ENCODE measurements at places on chromosomes 3 and 15. TPM values are rescaled to one million over a fixed set of nuclear protein-coding genes. Genes with fewer than 3 reads are reported as not detected.

DNA sequence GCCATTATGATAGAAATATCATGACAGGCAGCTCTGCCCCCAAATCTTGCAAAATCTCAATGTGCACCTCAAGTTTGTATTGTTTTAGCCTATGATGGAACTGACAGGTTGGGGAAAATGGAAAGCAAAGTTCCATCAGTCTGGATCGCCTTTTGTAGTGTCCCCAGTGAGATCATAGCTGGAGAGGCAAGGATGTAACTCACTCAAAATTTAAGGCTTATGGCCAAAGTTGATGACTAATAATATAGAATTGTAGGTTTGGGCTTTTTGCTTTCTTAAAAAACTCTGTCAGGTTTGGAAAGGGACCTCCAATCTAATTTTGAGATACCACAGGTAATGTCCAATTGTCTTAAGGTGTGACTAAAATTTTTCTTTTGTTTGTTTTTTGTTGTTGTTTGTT lies 1.4 kb upstream of the ACP3 start:
- DNase-seq = no peak

MAN2A2 gene
- 102 TPM for total RNA-seq

C3orf85 gene
- not detected for total RNA-seq

DAZL gene
- not detected for total RNA-seq

CALML4 gene
- total RNA-seq = 0.36 TPM

GRCh38 chr3:142777927-142778326 lies 54.1 kb downstream of the TRPC1 start:
- DNase-seq = no peak

- no peak for DNase-seq
Measured at GRCh38 chr3:4846543-4846942, 132.7 kb upstream of the BHLHE40 start.

DNA sequence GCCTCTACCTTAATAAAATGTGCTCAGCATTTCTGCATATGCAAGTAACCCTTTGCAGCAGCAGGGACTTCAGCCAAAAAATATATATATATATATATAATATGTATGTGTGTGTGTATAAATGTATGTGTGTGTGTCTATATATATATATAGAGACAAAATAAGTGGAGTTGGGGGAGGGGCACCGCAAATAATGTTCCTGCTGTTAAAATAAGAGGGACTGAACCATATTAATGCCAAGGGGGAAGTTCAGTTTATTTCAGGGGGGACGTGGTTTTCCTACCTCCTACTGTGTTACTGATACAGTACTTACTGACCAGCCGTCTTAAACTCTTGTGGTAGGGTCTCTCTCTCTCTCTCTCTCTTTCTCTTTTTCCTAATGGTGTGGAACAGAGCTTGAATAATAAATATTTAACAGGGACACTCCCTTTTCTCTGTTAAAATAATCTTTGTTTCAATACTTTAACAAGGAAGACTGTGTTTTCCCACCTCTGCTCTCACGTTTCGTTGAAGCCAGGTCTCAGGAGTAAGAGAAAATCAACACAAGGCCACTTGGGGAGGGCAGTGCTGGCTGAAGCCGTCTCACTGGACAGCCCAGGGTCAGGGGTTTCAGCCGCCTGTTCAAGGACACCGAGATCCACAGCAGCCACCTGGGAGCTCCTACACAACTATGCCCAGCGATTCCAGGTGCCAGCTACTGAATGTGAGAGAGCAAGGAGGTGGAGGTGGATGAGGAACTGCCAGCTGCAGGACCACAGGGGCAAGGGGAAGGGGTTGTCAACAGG lies 42.8 kb upstream of the ADAMTSL3 start:
- DNase-seq = no peak

- no peak for DNase-seq
Measured at GRCh38 chr15:70473581-70474370, 289.6 kb downstream of the UACA start.

THRB gene
- total RNA-seq = 17.2 TPM

- DNase-seq = no peak
Measured at GRCh38 chr3:73759297-73759711, 134.6 kb upstream of the PDZRN3 start.

DNA sequence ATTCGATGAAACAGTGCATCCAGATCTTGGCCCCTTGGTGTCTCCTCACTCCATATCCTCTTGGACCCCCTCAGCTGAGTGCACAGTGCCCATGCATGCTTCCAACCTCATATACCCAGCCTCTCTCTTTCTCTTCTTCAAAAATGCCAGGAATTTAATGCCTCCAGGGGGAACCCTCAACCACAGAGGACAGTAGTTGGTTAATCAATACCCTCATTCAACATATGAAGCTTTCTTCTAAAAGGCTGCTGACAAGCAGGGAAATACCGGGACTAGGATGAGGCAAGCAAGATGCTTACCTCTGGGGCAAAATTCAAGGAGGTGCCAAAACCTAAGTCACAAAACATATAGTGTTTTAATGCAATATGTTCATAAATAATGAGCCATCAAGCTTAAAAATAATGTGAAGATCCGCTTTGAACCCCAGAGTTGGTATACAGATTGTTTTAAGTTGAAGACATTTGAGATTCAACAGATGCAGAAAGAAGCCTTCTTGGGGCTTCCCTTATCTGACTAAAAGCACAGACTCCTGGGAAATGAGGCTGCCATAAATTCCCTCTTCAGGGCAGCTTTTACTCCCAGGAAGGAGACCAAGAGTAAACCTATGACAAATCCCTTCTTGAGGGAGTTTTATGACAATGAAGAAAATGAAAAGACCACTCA lies 48.2 kb upstream of the FHIT start:
- DNase-seq = no peak

ZNF620 gene
- 4.4 TPM for total RNA-seq

DNA sequence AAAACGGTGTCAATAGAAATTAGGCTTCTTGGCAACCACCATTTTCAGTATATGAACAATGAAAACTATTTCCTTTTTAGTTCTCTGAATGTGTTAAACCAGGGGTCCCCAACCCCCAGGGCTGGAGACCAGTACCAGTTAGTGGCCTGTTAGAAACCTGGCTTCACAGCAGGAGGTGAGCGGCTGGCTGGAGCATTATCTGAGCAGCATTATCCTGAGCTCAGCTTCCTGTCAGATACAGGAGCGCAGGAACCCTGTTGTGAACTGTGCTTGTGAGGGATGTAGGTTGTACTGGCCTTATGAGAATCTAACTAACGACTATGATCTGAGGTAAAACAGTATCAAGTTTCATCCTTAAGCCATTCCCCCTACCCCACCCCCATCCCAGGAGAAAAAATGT lies 328.7 kb downstream of the ZBBX start:
- no peak for DNase-seq

DNA sequence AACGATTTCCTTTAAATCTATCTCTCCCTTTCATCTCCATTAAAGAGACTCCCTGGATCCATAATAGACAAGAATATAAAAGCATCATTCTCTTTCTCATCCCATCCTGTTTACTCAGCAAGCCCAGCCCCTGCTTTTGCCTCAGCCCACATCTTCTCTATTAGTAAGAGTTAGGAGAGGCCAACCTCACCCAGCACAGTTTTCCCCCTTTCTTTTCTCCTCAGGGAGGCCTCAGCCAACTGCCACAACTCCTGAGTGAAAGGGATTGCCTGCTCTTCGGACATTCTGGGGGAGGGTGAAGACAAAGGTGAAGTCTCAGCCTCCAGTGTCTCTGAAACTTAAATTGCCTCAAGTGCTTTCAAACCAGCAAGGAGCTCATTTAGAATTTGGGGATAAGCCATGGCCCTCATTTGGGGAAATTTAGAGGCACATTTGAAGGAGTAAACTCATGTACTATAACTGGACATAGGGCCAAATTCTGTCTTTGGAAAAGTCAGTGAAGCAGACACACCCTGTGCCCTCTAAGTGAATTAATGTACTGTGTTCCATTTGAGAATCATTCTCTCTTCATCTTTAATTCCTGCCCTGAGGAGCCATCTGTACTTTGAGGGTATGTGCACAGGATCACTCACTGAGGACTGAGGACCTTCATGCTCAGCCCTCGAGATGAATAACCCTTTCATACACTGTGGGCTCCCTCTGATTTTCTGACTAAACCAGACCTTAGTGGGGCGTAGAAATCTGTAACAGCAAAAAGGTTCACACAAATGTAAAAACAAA lies 82.5 kb downstream of the SOX2 start:
- no peak for DNase-seq

KBTBD12 gene
- 34.4 TPM for total RNA-seq

SOX14 gene
- total RNA-seq = not detected

GRCh38 chr3:141246958-141247301 lies 15.3 kb downstream of the PXYLP1 start:
- no peak for DNase-seq

- no peak for DNase-seq
Measured at GRCh38 chr3:104519068-104519467, 847.6 kb upstream of the ALCAM start.

ACKR2 gene
- total RNA-seq = 0.51 TPM

DNA sequence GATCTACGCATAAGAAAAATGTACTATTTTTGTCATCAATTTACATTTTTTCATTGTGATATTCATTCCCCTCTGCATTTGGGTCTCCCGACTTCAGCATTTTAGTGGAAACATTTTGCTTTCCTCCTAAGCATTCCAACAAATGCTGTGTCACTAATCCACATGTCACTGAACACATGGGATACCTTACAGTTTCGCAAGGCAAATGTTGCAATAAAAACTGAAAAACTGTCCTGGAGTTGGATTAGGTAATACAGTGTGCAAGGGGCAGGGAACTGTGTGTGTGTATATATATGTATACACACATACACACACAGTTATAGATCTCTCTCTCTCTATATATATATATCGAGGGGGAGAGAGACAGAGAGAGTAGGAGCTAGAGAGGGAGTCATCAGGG lies 632.2 kb downstream of the MAGI1 start:
- DNase-seq = no peak

GRCh38 chr3:162884373-162884772 lies 1387.8 kb downstream of the OTOL1 start:
- no peak for DNase-seq

DNA sequence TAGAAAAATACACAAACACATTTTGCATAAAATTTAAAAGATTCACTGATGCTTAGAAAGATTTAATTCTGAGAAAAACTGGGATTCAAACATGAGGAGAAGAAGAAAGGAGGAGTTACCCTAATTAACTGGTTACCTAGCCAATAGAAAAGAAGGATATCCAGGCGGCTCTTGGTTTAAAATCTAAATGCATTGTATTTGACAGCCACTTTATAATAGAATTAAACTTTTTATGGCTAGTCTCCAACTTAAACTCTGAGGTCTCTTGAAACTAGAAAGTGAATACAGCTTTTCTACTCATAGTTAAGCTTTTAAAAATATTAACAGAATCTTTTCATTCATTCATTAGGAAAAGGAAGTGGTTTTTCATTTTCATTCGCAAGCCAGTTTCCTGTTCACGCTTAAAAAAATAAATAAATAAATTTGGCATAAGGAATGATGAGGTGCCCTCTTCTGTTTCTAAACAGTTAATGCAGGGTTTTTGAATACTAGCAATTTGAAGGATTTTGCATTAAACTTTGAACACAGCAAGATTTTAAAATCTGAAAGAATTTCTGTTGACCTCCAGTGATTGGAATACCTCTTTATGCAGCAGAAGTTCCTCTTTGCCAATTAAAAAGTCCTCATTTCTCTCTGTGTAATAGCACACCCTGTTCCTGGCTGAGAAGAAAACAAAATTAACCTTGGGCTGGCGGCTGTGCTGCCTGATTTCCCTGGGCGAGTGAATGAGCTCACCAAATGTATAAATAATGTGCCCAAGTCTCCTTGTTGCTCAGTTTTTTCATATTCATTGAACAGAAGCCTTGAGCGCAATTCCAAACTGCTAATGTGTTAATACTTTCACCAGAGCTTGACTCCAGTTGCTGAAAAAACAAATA lies 105.1 kb downstream of the ZMAT3 start:
- no peak for DNase-seq

EFHB gene
- total RNA-seq = not detected

DNA sequence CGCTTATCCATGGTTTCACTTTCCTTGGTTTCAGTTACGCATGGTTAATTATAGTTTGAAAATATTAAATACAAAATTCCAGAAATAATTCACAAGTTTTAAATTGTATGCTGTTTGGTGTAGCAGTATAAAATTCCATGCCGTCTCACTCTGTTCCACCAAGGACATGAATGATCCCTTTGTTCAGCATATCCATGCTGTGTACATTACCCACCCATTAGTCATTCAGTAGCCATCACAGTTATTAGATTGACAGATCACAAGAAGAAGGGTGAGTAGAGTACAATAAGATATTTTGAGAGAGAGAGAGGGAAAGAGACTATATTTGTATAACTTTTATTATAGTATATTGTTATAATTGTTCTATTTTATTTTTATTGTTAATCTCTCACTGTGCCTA lies 535.5 kb downstream of the SQOR start:
- no peak for DNase-seq

CLRN1 gene
- total RNA-seq = not detected

DNA sequence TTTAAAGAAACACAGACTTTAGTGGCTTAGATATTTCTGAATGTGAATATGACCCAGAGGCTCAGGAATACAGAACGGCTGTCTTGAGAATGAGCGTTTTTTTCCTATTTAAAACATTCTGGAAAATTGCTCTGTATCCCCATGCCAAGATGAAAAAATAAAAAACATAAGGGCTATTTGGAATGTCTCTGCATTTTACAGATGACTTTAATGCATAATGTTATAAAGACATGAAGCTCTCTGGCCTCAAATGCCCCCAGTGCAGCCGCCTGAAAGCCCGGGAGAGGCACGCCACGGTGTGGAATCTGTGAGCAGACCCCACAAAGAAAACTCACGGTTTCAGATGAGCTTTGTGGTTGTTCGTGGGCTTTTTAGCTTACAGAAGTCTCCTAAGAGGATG lies 322.5 kb upstream of the ICE2 start:
- DNase-seq = no peak

CRABP1 gene
- not detected for total RNA-seq

LEKR1 gene
- 1.5 TPM for total RNA-seq

GRCh38 chr3:72297481-72297880 lies 512.5 kb upstream of the PROK2 start:
- no peak for DNase-seq

DNA sequence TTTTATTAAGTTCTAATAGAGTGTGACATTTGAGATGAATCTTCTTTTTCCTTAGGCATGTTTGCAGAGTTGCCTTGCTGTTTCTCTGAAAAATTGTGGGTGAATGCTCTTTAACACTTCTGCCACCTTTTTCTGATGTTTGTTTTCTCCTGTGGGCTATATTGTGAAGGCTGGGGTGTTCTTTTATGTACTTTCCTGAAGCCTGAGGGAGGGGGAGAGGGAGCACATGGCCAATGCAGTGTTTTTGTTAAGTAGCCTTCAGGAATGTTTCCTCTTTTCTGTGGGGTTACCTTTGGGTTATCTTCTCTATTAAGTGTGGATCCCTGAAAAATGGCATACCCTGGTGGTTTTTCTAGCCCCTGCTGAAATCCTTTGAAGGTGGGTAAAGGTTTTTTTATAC lies 50.2 kb downstream of the CMC1 start:
- DNase-seq = no peak

Data from heart left ventricle (tissue), 16 donors.